ENCODE measurements at places on chromosomes 16 and 17.

DNA sequence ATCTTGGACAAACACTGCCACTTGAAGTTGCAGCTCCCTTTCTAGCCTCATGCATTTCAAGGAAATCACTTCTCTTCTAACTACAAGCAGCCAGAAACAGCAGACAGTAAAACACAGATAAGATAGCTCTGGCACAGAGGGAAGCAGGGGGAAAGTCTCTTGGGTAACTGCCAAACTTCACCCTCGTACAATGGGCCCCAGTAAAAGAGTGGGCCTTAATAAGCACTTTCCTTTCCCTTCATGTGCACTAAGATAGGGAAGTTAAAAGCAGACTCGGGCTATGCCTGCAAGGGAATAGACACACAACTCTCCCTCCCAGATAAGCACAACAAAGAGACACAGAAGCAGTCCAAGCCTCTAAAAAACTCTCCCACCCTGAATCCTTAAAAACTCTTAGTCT lies 4.2 kb upstream of the KRTAP4-5 start:
- no peak for DNase-seq

GRCh38 chr17:44155488-44155887 lies 13.8 kb downstream of the HROB start:
- no peak for DNase-seq

DNA sequence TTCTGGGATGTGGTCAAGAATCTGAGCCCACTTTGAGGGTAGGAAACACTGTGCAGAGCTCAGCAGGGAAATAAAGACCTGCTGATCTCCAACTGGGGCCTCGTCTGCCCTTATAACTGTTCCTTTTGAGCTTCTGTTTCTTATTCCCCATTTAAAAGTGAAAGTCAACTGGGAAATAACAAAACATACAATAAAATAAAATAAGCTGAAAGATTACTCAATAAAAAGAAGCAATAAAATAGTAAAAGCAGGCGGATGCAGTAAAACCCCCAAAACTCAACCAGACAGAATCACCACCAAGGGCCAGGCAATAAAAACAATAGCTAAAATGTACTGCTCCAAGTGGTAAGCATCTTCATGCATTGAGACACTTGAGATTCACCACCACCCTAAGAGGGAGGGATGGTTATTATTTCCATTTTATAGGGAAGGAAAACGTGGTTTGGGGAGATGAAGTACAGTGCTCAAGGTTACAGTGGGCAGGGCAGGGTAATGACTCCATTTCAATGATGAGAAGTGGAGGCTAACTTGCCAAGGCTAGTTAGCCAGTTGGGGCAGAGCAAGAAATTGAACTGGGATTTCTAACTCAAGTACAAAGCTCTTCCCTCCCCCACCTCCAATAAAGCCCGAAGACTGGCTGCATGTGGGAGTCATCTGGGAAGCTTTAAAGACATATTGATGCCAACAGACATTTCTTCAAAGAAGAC lies 6.4 kb upstream of the SPACA3 start:
- DNase-seq = no peak

DNA sequence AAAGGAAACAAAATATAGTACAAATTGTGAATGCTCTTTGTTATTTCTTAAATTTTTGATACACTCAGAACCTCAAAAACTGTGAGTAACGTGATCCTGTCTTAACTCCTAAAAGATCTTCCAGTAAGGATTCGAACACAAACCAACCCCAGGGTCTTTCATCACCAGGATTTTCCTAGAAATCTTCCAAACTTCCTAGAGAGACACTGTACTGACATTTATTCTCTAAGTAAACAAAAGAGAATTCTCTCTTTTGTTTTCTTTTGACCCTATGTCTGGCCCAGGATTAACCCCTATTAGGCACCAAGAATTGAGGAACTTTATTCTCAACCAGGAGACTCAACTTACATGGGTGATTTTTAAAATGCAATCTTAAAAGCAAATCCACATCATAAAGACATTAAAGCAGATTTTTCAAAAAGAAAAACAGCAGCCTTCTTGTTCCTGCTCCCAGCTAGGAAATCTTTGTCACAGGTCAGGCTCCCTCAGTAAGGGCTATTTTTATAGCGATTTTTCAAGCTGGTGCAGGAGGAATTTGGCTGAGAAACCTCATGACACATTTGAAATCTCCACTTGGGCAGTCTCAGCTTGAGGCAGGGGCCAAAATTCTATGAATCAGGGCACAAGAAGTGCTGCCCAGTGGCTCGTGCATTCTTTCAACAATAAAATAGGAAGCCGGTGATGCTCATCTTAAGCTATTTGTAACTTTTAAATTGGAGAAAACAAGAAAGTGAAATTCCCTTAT lies 6.2 kb upstream of the SMG1 start:
- DNase-seq = no peak

DNA sequence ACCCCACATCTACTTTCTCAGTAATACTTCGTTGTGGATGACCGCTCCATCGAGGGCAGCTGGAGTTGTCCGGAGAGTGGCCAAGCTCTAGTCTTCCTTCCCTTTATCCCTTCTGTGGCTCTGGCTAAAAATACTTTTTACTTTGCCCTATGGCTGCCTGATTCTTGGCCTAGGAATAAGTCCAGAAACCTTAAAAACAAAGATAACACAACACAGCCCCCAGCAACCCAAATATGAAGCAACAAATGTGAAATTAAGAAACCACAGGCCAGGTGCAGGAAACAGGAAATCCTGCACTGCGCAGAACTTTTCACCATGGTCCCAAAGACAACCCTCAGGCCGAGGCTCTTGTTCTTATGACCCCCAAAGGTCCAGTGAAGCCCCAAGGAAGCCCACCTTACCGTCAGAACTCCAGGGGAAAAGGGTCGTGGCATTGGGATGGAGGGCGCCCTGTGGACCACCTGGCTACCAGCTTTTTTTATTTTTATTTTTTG lies 26.0 kb downstream of the TK2 start:
- DNase-seq = no peak

DNA sequence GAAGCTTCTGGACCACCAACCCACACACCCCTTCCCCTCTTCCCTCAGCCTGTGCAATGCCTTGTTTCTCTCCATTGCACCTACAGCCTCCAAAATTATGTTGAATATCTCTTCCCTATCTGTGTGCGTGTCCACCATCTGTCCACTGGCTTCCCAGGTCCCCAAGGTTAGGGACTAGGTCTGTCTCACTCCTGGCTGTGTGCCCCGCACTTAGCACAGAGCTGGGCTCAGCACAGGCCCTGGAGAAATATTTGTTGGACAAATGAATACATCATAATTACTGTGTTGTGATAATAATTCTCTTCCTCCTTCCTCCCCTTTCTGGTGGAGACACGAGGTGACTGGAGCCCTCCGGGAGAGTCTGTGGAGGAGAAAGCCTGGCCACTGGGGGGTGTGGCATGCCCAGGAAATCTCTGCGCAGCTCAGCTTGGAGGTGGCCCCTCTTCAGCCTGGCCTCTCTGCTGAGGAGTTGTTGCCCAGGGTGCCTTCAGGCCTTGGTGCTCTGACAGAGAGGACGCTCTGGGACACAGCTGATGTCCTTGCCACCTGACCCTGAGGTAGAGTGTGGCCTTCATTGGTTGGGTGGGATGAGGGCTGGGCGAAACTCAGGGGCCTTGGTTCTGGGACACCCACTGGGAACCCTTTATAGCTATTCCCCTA lies 3.3 kb upstream of the BRD7 start:
- DNase-seq = peak; percentile 2

- DNase-seq = no peak
Measured at GRCh38 chr17:32103476-32104113, 38.7 kb upstream of the RHOT1 start.

- no peak for DNase-seq
Measured at GRCh38 chr17:29155227-29155965, 24.8 kb downstream of the MYO18A start.

GRCh38 chr16:17177959-17178905 lies 292.5 kb downstream of the XYLT1 start:
- no peak for DNase-seq

DNA sequence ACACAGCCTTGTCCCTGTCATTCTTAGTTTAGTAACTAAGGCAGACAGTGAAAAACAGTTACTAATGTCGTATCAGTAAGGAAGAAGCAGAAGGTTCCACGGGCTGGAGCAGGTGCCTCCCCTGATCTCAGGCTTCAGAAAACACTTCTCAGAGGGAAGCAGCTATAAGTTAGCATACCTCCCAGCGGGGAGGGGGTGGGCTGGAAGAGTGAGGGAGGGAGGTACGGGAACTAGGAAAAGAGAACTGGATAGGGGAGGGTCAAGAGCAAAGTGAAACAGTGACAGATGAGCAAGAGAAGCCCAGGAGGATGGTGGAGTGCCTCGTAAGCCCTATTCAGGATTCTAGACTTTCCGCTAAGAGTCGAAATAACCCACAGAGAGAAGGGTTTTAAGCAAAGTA lies 186.3 kb upstream of the XYLT1 start:
- no peak for DNase-seq

GRCh38 chr17:80919331-80920311 lies 72.0 kb upstream of the CHMP6 start:
- no peak for DNase-seq

- peak; percentile 78 for DNase-seq
Measured at GRCh38 chr17:17681187-17681743, at the start of gene RAI1. Gene RAI1 (plus strand): TSS chr17:17681458. CDS start chr17:17792949, 111,491 bp downstream.

DNA sequence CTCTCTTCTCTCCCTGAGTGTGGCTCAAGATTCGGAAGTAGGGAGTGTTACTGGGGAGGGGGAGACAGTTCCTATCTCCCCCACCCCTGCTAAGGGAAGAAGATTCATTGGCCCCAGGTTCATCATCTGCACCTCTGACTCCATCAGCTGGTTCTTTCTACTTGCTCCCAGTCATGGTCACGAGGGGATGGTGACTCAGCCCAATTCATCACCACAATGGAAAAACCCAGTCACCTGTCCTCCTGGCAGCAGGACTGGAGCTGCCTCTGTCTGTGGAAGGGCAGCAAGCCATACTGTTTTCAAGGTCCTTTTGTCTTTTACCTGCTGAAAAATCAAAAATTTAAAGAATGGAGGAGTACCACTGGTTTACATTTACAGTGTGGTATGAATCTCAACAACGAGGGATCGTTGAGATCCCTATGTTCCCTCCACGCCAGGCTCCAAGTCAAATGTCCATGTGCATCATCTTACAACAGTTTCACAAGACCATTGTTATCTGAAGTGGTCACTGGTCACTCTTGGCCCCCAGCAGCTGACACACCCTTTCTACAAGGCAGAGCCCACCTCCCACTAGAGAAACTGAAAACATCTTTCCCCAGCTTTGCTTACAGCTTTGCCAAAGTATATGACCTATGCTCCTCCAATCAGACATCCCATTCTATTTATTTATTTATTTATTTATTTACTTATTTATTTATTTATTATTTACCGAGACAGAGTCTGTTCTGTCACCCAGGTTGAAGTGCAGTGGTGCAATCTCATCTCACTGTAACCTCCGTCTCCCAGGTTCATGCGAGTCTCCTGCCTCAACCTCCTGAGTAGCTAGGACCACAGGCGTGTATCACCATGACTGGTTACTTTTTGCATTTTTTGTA lies 40.4 kb upstream of the NDRG4 start:
- DNase-seq = no peak

DNA sequence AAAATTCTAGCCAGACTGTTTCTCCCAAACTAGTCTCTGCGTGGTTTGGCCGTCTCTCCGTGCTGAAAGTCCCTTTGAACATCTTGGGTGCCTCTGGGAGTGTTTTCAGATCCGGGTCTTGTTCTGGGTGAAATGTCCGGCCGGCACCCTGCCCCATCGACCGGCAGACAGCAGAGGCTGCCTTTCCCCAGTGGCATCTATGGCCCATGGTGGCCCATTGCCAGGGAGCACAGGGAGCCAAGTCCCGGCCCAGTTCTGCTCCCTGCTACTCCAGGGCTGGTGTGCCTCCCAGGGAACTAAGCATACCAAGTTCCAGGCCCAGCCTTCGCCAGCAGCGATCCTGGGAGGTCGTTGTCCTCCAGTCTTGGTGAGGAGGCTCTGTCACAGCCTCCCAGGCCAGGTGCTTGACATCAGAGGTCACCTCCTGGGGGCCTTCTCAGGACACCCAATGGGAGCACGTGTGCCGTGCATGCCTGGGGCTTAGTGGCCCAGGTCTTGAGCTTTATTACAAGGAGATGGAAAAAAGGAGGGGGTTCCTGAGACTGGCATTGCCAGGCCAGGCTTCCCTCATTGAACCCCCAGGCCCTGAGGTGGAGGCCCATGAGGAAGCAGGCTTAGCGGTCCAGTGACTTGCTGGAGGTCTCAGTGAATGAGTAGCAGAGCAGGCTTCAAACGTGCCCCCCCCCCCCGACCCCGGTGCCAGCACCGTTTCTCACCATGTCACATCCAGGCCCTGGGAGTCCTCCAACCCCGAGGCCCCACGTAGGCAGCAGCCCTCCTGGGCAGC lies 54.0 kb downstream of the PGS1 start:
- DNase-seq = no peak

- peak; percentile 76 for DNase-seq
Measured at GRCh38 chr17:68435876-68436842, 21.1 kb downstream of the WIPI1 start.
